Right hindlimb (tissue), 1 donor: ENCODE measurements at places on chromosomes 1 and 21.

DNA sequence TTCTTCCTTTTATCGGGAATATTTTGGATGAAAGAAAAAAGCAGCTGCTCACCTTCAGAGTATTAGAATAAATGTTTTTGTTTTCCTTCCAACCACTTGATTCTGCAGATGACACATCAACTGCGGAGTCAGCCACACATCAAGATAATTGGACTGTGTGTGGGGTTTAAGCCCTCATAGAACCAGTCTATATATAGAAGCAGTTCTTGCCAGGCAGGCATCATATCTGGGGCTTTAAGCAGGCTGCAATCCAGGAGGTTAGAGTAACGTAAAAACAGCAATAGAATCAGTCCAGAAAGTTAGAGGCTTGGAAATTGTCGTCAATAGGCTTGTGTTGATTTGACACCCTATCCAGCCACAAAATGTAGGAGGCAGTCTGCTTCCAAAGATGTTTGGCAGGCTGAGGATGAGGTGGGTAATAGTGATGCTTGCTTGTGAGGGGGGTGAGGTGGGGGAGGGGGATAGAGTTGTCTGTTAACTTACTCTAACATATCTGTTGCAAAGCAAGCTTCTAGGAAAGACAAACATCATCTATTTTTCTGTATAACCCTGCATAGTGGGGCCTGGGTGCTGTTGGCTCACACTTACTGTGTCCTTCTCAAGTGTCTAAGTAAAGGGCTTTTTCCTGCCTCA lies 64.8 kb downstream of the PEX14 start:
- no peak for DNase-seq

- DNase-seq, result no peak
Measured at GRCh38 chr1:154400381-154400801, 4.8 kb upstream of the IL6R start.

- DNase-seq, result no peak
Measured at GRCh38 chr1:186753241-186753640, 73.0 kb upstream of the PTGS2 start.

DNA sequence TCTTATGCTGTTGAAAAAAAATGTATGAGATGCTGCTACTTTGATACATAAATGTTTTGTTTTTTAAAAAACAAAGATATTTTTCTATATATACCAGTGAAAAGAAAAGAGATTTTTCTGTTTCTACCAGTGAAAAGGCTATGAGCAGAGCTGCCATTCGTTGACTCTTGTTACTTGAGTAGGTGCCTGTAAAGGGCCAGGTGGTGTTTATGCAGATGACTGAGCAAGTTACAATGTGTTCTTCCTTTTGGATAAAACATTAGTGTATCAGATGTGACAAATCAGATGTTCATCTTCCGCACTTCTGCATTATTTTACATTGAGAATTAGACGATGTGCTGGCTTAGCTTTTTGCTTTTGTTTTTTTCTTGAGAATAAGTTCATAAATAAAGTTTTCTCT lies 45.4 kb downstream of the BARHL2 start:
- DNase-seq, result no peak

DNA sequence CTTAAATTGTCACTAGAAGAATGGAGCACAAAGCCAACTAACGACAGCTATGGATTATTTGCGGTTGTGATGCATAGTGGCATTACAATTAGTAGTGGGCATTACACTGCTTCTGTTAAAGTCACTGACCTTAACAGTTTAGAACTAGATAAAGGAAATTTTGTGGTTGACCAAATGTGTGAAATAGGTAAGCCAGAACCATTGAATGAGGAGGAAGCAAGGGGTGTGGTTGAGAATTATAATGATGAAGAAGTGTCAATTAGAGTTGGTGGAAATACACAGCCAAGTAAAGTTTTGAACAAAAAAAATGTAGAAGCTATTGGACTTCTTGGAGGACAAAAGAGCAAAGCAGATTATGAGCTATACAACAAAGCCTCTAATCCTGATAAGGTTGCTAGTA lies 13.5 kb downstream of the USP1 start:
- no peak for DNase-seq
